Choroid plexus epithelial cell (primary cell): ENCODE measurements at places on chromosomes 4 and X.

- no peak for DNase-seq
Measured at GRCh38 chr4:104983615-104984179, 163.0 kb upstream of the TET2 start.

DNA sequence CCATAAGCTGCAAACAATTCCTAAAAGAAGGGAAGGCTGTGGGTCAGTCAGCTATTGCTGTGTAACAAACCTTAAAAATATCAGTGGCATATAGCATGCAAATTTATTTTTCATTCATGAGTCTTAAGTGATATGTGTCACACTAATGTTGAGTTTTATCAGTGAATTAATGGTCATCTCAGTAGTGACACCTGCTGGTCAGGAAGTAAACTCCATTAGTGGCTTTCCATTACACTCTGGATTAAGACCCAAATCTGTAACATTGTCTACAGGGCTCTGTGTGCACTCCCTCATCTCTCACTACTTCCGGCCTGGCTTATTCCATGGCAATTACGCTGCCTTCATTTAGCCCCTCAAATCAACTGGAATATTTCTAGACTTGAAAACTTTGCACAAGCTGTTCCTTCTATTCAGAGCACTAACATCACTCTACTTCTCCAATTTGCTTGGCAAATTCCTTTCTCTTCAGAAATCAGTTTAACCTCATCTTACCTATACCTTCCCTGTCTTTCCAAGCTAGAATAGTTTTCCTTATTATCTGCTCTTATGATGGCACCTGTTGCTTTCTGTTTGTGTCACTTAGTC lies 217.3 kb upstream of the TAPT1 start:
- peak; percentile 76 for DNase-seq

DNA sequence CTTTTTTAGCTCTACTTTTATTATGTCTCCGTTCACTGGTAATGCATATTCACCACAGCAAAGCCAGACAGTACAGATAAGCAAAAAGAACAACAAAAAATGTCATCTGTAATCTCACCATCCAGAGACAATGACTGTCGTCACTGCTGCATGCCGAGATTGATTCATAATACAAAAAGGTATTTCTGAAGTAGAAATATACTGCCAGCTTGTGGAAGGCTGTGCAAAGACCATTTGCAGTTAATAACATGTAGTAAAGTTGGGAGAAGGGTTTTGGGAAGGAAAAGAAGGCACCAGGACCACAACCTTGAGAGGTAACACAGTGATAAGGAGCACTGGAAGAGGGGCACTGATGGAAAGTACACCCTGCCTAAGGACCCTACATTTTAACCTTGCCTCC lies 223.0 kb upstream of the ZIC3 start:
- DNase-seq = no peak

- no peak for DNase-seq
Measured at GRCh38 chrX:151621422-151621821, 57.9 kb downstream of the PASD1 start.

GRCh38 chrX:49754233-49754857 lies 58.6 kb upstream of the PAGE1 start:
- DNase-seq = peak; percentile 63

GRCh38 chr4:98873059-98873458 lies 55.9 kb downstream of the EIF4E start:
- peak; percentile 76 for DNase-seq

DNA sequence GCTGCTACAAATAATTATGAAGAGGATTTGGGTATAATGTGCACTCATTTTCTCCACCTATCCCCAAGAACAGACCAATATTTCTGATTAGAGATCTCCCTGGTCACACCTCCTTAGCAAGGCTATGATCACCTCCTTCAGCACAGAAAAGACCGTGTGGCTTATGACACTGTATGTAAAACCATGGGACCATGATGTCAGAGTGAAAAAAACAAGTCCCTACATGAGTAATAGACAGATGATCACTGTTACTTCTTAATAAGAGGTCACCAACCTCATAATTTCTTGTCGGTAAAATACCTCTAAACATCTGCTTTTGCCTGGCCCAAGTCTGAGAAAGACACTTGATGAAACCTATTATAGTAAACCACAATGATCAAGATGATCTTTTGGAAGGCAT lies 330.6 kb upstream of the F9 start:
- no peak for DNase-seq

DNA sequence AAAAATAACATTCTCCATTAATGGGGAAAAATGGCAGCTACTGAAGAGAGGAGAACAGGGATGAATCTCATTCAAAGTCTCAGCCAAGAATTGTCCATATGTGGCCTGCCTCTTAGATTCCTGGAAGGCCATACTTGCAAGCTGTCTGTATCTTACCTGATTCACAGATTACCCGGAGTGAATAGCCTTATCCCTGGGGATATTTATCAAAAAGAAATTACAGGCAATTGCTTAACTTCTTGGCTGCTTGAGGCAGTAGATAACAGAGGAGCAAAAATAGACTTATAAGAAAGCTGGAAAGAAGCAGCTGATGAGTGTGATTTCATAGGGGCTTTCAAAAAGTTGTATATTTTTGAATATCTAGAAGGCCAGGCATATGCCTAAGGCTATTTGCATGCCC lies 68.8 kb upstream of the PPP1R2C start:
- no peak for DNase-seq
